ENCODE measurements at places on chromosomes 16 and 17.
A peak's percentile ranks its signal among the peaks of the same experiment; 100 is the strongest.

- no peak for DNase-seq
Observed at GRCh38 chr17:60926466-60927183, 249.0 kb downstream of the BCAS3 start.

DNA sequence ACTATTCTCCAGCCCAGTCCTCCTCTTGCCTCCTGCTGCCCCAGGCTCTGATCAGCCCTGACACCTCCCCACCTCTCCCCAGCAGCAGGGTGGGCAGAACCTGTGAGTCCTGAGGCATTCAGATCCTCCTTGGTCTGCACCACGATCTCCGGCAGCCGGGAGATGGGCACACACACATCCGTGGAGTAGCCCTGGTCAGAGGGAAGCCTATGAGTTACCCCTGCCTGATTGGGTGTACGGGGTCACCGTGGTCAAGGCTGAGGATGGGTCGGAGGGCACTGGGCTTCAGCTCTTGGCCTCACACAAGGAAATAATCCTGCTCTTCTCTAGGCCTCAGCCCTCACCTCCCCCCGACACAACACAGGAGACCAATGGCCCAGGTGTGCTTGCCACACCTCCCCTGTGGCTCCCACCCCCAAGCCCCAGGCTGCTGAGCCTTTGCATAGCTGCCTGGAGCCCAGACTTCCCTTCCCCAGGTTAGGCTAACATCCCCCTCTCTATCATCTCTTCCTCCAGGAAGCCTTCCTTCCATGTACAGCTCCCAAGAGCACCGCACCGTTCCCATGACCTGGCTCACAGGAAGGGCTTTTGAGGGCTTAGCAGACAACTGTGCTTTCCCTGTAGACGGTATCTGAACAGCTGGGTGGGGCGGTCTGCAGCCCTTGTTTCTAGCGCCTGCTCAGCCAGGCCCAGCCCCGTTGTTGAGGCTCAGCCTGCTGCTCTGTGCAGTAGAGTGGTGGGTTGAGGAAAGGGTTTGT is 3.7 kb downstream of the LDHD start:
- no peak for DNase-seq

GRCh38 chr17:71427801-71428200 is 693.0 kb upstream of the SOX9 start:
- DNase-seq, result no peak

GRCh38 chr17:606508-607250 is 108.0 kb downstream of the VPS53 start:
- DNase-seq, result no peak

DNA sequence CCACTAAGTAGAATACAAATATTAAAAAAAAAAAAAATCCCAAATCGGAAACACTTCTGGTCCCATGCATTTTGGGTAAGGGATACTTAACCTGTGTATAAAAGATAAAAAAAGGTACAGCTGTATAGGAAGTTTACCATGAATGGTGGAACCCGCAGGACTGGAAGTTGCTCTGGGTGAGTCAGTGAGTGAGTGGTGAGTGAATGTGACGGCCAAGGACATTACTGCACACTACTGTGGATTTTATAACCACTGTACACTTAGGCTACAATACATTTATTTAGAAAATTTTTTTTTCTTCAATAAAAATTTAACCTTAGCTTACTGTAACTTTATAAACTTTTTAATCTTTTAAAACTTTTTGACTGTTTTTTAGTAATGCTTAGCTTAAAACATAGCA is 71.3 kb upstream of the BCAR1 start:
- DNase-seq, result no peak

- no peak for DNase-seq
Observed at GRCh38 chr17:33356266-33356665, 63.2 kb upstream of the ASIC2 start.

DNA sequence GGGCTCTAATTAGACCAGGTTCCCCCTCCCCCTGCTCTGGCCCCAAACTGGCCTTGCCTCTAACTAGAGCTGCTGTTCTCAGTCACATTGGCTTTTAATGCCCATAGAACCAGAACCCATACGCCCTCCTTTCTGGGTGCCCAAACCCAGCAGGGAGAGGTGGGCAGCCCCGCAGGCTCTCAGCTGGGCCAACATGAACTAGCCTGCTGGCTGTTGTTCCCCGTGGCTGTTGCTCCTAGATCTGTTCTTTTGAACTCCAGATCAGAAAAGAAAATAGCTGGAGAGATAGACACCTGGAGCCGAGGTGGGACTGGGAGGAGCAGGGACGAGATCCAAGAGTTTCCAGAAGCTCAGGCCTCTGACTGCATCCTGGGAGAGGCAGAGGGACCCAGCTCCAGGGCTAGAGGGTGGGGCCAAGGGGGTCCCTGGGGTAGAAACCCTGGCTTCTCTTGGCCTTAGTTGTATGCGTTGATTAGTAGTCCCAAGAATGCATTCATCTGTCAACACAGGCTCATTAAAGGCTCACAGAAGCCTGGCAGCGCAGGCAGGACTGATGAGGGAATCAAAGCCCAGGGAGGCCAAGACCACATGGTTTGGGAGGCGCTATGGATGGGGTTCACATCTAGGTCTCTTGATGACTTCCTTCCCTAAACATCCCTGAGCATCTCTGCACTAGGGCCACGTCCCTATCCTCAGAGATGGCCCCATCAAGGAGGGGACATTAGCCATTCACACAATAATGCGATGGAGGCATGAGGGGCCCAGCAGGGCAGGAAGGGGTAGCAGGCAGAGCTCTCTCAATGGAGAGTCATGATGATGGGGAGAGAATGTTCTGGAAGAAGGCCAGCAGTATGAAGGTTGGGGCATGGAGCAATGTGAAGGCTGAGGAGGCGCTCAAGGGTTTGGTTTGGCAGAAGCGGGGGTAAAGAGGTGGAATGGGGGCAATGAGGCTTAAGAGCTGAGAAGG is 1.3 kb upstream of the CPSF4L start:
- no peak for DNase-seq

GRCh38 chr17:76840884-76841775 is 27.1 kb upstream of the MGAT5B start:
- no peak for DNase-seq

DNA sequence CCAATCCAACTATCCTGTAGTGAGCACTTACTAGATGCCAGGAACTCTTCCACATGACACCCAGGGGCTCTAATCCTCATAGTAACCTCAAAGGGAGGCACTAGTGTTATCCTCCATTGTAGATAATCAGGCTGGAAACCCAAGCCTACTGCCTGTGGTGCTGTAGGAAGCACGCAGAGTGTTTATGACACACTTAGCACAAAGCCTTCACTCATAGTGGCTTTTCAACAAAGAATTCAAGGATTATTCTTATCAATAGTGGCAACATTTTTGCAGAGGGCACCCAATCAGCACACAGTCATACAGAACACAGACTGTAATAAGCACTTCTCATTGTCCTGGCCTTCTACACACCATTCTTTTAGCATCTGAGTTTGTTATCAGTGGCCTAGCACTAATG is 18.5 kb upstream of the SOX9 start:
- DNase-seq, result no peak

- no peak for DNase-seq
Observed at GRCh38 chr17:21034340-21035235, 8.2 kb downstream of the USP22 start.

DNA sequence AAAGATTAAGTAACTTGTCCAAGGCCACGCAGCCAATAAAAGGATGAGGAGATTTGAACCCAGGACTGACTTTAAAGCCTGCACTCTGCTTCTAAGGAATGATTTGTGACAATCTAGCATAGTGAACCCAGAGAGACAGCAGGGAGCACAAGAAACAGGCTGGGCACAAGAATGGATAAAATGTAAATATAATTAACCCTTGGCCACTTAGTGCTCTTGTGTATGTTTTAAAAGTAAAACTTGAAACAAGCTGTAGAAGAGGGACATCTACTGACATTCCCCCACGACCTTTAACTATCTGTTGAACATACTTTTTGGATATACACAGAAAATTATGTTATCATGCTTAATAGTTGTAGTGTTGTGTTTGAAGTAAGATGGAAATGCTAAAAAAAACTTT is 141.9 kb upstream of the PMFBP1 start:
- no peak for DNase-seq

DNA sequence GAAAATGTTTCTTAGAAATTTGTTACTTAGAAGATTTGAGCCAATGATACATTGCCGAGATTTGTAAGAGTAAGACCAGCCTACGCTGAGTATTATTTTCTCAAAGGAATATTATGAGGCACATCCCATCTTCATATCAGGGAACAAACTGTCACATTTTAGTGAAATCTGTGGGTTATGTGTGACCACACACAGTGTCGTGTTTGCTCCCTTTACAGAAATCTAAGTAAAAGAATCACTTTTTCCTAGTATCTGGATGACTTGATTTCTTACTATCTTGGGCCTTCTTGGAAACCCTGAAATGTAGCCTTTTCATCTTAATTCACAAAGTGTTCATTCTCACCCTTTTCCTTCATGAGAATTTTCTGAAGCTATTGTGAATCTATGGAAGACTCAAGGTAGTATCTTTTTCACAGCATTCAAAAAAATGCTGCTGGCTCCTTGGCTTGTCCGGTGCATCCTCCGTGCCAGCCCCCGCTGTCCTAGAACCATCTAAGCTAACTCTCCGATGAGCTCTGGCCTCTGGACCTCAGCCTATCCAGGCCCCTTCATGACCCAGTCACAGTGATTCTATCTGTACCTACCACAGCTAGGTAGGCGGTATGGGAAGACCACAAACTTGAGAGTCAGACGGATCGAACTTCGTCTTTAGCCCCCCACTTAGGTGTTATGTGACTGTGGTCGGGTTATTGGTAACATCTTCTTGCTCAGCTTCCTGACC is 524.3 kb downstream of the MAF start:
- DNase-seq, result no peak

GRCh38 chr16:88883946-88884345 is 17.5 kb upstream of the PABPN1L start:
- no peak for DNase-seq

GRCh38 chr16:31213877-31214707 is at the start of gene TRIM72:
TRIM72 (plus strand) TSS chr16:31214119; CDS start chr16:31214739, 620 bp downstream.
- DNase-seq, result no peak

DNA sequence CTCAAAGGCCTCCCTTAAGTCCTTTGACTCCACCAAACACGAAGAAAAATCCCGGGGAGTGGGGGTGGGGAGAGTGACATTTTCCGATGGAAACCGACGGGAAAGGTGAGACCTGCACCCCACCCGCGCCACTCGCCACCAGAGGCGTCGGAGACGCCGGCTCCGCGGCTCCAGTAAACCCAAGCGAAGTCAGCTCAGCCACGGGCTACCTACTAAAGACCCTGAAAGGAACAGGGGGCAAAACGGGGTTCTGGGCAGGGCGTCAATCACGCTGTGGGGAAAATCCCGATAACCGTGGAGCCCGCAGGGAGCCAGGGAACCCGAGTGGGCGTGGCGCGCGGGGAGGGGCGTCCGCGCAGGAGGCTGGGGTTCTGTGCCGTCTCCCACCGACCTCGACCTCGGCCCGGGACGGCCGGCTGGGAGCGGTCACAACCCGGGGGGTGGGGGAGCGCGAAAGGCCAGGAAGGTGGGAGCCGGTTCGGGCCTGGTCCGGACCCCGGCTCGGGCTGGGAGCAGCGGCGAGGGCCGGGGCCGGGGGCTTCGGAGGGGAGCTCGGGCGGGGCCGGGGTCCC is 565 bp downstream of the WDR45B start:
- peak; percentile 26 for DNase-seq

GRCh38 chr17:13746404-13746803 is 144.7 kb upstream of the HS3ST3A1 start:
- no peak for DNase-seq

GRCh38 chr16:10840703-10841102 is 22.1 kb upstream of the TVP23A start:
- no peak for DNase-seq

DNA sequence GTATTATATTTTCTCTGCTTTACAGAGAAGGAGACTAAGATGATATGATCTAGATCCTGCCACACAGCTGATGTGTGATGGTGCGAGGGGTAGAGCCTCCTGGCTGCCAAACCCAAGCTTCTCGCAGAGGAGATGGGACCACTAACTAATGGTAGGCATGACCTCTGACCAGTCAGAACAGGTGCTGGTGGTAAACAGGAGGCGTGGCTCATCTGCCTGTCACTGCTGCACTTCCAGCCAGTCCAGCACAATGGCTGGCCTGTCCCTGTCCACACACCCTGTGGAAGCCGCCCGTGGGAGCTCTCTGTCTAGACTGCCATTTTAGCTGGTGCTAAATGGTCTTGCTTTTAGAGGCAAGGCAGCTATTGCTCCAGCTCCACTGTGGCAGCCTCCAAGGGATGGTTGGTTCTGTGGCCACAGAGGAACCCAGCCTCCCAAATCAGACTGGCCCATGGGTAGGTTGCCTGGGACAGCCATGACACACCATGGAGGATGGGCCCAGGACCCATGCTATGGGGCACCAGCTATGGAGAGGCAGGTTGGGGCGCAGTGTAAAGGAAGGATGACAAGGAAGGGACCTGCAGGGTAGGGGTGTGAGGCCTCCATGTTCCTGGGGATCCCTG is 86.7 kb downstream of the KSR1 start:
- DNase-seq, result no peak

- DNase-seq, result no peak
Observed at GRCh38 chr17:63592797-63593196, 7.9 kb upstream of the TACO1 start.

GRCh38 chr16:4097826-4098240 is 18.4 kb downstream of the ADCY9 start:
- no peak for DNase-seq

- no peak for DNase-seq
Observed at GRCh38 chr17:36812762-36813161, 124.5 kb upstream of the LHX1 start.

DNA sequence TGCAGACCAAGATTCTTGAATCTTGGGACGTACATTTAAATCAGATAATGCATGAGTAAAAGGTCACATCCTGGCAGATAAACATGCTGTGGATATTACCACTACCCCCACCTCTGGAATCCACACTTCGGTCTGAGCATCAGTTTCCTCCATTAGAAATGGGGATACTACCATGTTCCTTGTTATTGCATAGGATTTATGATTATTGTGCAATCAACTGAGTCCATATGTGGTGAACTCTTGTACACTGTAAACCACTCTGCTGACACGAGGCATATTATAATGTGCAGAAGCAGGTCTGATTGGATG is 108.7 kb downstream of the VAT1L start:
- DNase-seq, result no peak

GRCh38 chr16:85495259-85495658 is 117.9 kb upstream of the GSE1 start:
- no peak for DNase-seq

- no peak for DNase-seq
Observed at GRCh38 chr17:77451894-77452852, 311.4 kb downstream of the SEC14L1 start.

DNA sequence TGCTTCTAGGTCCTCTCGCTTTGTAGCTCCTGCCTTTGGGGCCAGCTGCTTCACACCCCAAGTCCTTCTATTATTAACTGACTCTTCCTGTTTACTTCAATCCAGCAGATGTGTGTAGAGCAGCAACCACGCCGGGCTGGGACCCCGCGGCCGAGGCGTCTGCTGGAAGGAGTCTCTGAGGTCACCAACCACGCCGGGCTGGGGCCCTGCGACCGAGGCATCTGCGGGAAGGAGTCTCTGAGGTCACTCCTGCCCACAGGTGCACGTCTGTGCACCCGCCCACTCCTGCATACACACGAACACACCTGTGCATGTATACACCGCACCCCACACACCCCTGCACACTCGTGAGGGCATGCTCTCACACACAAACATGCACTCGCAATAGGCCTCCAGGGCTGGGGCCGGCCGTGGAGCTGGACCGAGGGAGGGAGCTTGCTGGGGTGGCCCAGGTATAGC is 7.8 kb upstream of the TEX19 start:
- no peak for DNase-seq

All from central memory CD8-positive, alpha-beta T cell (primary cell).